Fibroblast of pulmonary artery (primary cell): ENCODE measurements at places on chromosomes 13 and 19.

DNA sequence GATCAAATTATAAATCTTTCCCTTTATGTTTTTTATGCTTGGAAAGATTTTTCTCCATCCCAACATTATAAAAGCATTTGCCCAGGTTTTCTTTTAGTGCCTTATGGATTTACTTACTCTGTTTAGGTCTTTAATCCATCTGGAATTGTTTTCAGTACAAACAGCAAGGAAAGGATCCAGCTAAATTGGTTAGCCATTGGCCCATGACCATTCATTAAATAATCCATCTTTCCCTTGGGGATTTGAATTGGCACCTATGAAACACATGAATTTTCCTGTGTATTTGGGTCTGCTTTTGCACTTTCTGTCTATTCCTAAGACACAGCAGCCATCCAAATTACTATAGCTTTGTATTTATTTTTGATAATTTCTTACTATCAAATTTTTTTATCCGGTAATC is 28.8 kb upstream of the SHKBP1 start:
- DNase-seq = no peak

- no peak for DNase-seq
Measured at GRCh38 chr19:409516-410242, 732 bp upstream of the C2CD4C start.

GRCh38 chr13:27211271-27211670 is 39.7 kb upstream of the USP12 start:
- no peak for DNase-seq

DNA sequence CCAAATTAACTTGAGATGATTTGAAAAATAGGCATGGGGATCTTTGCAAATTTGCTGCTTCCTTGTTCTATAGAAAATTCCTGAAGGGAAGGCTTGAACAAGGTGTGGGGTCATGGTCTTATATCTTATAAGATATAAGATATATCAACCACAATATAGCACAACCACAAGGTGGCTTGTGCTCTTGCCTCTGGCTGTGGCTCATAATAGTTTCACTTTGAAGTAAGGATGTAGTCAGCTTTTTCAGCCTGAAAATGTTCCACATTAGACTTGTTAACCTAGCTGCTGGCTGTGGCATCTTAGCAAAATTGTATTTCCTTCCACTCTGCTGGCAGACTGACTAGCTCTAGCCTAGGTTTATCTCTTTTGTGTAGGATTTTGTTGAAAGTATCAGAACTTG is 169.7 kb downstream of the KLF5 start:
- peak; percentile 18 for DNase-seq

GRCh38 chr13:30652746-30653386 is 35.1 kb downstream of the USPL1 start:
- no peak for DNase-seq
